ELF-1 (cell line): ENCODE measurements at places on chromosomes 7 and 10.

DNA sequence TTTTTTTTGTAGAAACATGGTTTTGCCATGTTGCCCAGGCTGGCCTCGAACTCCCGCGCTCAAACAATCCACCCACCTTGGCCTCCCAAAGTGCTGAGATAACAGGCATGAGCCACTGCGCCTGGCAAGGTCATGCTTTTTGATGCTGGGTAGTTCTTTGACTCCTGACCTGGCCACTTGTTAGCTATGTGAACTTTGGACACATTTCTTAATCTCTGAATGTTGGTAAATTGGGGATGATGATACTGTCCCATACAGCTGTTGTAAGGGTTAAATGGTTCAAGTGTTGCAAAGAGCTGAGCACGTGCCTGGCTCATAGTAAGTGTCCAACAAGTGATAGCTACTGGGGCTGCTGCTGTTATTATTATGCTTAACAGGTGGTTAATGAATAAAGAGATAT, 2.3 kb downstream of the ZNHIT1 start:
- no peak for DNase-seq

DNA sequence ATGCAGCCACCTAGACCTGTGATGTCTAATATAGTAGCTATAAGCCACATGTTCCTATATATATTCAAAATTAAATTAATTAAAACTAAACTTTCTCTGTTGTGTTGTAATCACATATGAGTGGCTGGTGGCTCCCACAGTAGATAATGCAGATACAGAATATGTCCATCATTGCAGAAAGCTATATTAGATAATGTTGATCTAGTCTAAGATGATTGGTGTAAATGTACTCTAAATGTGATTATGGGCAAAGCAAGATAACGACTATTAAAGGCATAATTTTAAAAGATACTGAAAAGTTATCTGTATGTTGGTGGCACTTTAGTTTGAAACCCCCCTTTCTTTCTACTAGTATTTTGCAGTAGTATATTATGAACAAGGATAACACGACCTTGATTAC, 5.7 kb upstream of the HGF start:
- no peak for DNase-seq

DNA sequence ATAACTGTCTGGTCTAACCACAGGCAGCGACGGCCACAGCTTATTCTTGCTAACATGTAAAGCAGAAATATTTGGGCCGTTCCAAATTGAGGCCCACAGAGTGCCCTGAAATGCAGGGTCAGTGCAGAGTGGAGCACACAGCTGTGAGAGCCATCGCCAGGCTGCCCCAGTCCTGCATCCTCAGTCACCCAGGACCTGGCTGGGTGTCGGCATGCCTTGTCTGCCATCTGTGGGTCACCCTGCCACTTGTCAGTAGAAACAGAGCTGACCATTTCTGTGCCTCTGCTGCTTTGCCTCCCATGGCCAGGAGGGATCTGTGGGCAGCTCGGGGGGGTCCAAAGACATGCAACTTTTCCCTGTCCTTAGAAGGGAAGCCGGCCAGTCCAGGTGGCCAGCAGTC, 57.3 kb upstream of the BTBD16 start:
- no peak for DNase-seq

- peak; percentile 26 for DNase-seq
Measured at GRCh38 chr7:40700653-40701421, 566.0 kb downstream of the SUGCT start.

- DNase-seq = peak; percentile 33
Measured at GRCh38 chr7:47045207-47046051, 536.5 kb downstream of the TNS3 start.
